ENCODE measurements at places on chromosomes 16 and 17. TPM values are rescaled to one million over a fixed set of nuclear protein-coding genes. Genes with fewer than 3 reads are reported as not detected.

The PPP1R27 gene
- total RNA-seq = not detected

The TP53TG3E gene
- not detected for total RNA-seq

The CLEC19A gene
- total RNA-seq = not detected

The CCDC144A gene
- 5.3 TPM for total RNA-seq

The CFAP52 gene
- not detected for total RNA-seq

The KCNJ2 gene
- total RNA-seq = not detected

The OR1A1 gene
- not detected for total RNA-seq

The CACNG5 gene
- total RNA-seq = not detected

The TOM1L1 gene
- 1.3 TPM for total RNA-seq

The RND2 gene
- total RNA-seq = not detected

The SLC47A1 gene
- total RNA-seq = 0.33 TPM

The SMURF2 gene
- total RNA-seq = 9.6 TPM

The ITGAX gene
- 2.9 TPM for total RNA-seq

The IGSF6 gene
- not detected for total RNA-seq

The KRT32 gene
- not detected for total RNA-seq

The KRT33B gene
- not detected for total RNA-seq
